Activated naive CD4-positive, alpha-beta T cell treated with Interleukin-2 at 50 U/mL for 16 hours (primary cell): ENCODE measurements at places on chromosomes 1 and 21.

- DNase-seq, result no peak
Observed at GRCh38 chr21:44319407-44320065, 19.7 kb downstream of the CFAP410 start.

DNA sequence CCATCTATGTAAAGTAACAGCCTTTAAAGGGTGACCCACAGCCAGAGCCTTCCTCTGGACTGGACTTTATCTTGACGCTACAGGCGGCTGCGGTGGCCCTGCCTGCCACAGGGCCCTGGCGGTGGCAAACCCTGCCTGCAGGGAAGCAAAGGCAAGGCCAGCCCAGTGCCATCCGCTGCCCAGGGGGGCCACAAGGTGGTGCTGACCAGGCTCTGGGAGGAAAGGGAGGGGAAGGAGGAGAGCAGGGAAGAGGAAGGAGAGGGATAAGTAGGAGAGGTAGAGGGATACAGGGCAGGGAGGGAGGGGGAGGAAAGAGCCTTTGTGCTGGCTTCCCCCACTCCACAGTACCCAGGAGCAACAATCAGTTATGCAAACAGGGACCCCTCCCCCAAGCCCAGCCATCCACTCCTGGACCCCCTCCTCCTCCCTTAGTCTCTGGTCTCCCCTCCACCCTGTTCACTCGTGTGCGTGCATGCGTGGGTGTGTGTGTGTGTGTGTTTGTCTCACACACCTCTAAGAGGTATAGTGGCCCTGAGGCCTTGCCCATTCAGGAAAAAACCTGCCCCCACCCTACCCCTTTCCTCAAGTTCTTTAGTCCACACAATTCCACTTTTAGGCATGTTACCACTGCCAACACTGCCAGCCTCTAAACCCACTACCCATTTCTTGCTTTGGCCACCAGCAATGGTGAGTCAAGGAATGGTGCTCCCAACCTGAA is 30.3 kb downstream of the SSBP3 start:
- DNase-seq, result no peak

DNA sequence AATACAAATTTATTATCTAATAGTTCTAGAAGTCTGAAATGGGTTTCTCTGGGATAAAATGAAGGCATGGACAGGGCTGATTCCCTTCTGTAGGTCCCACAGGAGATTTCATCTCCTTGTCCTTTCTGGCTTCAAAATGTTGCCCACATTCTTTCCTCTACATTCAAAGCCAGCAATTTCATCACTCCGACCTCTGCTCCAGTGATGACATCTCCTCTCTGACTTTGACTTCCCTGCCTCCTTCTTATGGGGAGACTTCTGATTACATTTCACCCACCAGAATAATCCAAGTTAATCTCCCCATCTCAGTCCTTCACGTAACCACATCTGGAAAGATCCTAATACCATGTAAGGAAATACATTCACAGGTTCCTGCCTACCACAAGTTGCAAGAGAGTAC is 358.0 kb upstream of the C1orf87 start:
- DNase-seq, result no peak

GRCh38 chr1:160491017-160491416 is 32.0 kb downstream of the SLAMF6 start:
- no peak for DNase-seq

GRCh38 chr1:25018110-25018735 is 88.1 kb upstream of the RUNX3 start:
- no peak for DNase-seq

DNA sequence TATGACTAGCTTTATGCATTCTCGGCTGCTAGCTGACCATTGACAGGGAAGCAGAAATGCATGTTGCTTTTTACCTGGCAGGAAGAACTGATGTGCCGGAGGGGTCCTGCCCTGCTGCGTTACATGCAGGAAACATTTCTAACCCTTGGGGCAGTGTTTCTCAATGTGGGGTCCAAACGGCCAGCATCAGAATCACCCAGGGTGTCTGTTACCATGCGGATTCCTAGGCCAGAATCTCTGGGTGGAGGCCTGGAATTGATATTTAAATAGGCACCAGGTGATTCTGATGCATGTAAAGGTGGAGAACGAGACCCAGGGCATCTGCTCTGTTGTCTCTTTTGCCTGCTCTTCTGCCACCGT is 182.7 kb downstream of the PCP4 start:
- no peak for DNase-seq

DNA sequence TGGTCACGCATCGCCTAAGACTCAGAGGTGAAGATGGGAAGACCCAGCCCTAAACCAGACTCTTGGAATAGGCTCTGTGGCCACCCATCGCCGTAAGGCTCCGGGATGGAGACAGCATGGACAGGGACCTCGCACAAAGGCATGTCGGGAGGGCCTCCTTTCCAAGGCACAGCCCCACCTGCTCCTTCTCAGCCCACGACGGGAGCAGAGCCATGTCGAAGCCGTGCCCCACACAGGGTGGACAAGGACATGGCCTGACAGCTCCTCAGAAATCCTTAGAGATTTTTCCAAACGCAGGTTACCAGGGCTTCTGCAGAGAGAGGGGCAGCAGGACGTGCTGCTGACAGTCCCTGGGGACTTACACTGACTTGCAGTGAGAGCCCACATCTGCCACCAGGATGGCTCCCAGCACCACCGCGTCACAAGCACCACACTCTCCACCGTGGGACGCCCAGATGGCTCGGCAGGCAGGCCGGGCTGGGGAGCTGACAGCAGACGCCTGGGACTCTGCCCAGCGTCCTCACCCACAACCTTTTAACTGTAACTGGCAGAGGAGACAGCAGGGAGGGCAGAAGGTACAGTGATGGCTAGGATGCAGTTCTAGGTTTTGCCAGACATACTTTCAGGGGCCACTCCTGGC is 12.0 kb downstream of the SSU72 start:
- no peak for DNase-seq

DNA sequence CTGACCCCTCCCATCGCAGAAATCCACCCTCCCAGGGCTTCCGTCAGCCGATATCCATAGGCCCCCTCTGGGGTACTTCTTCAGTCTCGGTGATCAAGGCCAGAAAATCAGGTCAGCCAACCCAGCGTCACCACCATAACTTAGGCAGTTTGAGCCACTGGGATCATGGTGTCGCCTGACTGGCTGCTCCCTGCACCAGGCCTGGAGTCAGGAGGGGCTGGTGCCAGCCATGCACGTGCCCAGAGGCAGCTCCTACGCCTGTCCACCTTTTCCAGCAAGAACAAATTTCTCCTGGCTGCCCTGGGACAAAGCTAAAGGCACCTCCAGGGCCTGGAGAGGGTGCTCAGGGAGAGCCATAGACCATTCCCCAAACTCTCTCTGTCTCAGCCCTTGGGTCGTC is 4.8 kb upstream of the CTRC start:
- DNase-seq, result no peak
